ENCODE measurements at places on chromosomes 16 and 17.

- no peak for DNase-seq
These were observed 517.6 kb downstream of the MAF start for GRCh38 chr16:79082970-79083369.

DNA sequence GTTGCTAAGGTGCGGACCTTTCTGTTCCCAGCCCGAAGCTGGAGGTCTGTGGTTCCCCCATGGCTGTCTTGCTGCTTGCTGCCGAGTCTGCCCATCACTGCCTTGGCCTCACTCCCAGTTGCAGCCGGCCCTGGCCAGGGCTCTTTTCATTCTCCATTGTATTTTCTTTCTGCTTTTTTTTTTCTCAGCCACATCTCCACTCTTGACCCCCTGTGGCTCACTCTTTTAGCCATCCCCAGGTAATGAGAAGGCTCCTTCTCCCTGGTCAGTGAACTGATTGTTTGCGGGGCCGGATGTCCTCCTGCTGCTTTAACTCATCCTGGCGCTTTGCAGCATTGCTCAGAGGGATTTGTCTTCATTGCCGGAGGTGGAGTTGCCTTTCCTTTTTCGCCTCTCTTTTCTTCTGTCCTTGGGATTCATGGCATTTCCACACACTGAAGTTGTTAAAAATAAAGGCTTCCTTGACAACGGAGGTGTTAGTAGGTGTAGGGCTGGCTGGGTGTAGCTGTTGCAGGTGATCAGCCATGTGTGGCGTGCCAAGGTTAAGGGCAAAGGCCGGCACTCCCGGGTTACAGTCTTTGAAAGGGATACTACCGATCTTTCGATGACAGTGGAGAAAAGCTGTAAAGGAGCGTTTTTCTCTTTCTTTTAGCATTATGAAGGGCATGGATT, 34.1 kb downstream of the MAP2K6 start:
- no peak for DNase-seq

GRCh38 chr16:77823067-77823466, 34.7 kb downstream of the VAT1L start:
- DNase-seq = no peak

- no peak for DNase-seq
These were observed 9.8 kb downstream of the GEMIN4 start for GRCh38 chr17:742147-742793.

DNA sequence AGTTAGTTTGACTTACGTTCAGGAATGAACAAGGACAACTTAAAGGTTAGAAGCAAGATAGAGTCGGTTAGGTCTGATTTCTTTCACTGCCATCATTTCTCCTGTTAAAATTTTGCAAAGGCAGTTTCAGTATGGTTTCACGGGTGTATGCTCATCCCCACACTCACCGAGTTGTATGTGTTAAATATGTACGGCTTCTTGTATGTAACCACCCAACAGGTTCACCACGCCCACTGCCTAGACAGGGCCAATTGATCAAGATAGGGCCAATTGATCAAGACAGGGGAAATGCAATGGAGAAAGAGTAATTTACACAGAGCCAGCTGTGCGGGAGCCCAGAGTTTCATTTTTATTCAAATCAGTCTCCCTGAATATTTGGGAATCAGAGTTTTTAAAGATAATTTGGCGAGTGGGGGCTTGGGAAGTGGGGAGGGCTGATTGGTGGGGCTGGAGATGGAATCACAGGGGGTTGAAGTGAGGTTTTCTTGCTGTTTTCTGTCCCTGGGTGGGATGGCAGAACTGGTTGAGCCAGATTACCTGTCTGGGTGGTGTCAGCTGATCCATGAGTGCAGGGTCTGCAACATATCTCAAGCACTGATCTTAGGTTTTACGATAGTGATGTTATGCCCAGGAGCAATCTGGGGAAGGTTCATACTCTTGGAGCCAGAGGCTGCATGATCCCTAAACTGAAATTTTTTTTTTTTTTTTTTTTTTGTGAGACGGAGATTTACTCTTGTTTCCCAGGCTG, 62.4 kb upstream of the PLCG2 start:
- DNase-seq = no peak
